ENCODE measurements at places on chromosomes 1 and 21. TPM values are rescaled to one million over a fixed set of nuclear protein-coding genes. Genes with fewer than 3 reads are reported as not detected.

Gene ABCG1
- total RNA-seq: 186 TPM

Gene SLAMF9
- total RNA-seq: not detected

Gene CELSR2
- total RNA-seq: 0.43 TPM

Gene S100A14
- total RNA-seq: 0.43 TPM

Gene OSCP1
- 5.0 TPM for total RNA-seq

Gene SLC9C2
- total RNA-seq: not detected

Gene PLD5
- not detected for total RNA-seq

Gene PRELP
- not detected for total RNA-seq

Gene LHX8
- not detected for total RNA-seq

Gene DCDC2B
- not detected for total RNA-seq

Gene MAN1C1
- 1.8 TPM for total RNA-seq

Gene LEMD1
- total RNA-seq: not detected

Gene FCAMR
- not detected for total RNA-seq

Gene NID1
- total RNA-seq: 303 TPM

Gene HSPB7
- not detected for total RNA-seq

Gene TMEM240
- 1.2 TPM for total RNA-seq

Gene CGN
- total RNA-seq: 0.11 TPM

Gene MTARC2
- 11.3 TPM for total RNA-seq

Gene TMEM82
- total RNA-seq: not detected

Gene CD247
- not detected for total RNA-seq

Gene LGR6
- total RNA-seq: not detected

Gene BSDC1
- total RNA-seq: 38.0 TPM

Gene TNNI3K
- 0.33 TPM for total RNA-seq

Gene LYPD8
- total RNA-seq: not detected

Gene TCP10L
- total RNA-seq: 0.17 TPM

Gene DEGS1
- total RNA-seq: 122 TPM

Data from dermis lymphatic vessel endothelial cell (primary cell).